Neural progenitor cell (in vitro differentiated cells): ENCODE measurements at places on chromosomes 5 and 9.

DNA sequence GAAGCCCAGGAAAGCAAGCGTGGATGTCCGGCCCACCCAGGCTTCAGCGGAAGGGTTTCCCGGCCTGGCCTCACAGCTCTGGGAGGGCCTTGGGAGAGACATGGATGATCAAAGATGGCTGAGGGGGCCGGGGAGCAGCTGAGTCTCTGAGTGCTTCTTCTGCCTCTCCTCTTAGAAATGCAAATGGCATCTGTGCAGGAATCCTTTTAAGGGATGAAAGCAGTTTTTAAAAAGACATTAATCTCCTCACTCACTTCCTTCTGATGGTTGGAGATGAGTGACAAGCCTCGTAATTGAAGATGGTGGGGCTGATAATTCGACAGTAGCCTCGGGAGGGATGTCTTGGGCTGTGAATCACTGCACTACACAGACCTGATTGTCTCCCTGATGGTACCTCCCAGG is 24.3 kb upstream of the PITX1 start:
- no peak overlapping the region for H3K4me3 ChIP-seq
- DNase-seq, result no peak
- no peaks in the 10 kb centered on the region for H3K36me3 ChIP-seq
- H3K27me3 ChIP-seq, result peaks cover 100% of the 10 kb centered on the region
- no peak overlapping the region for H3K27ac ChIP-seq

GRCh38 chr9:27365707-27366376 is 68.9 kb upstream of the EQTN start:
- no peak overlapping the region for H3K4me3 ChIP-seq
- H3K27ac ChIP-seq, result no peak overlapping the region
- H3K27me3 ChIP-seq, result no peaks in the 10 kb centered on the region
- peaks cover 39% of the 10 kb centered on the region for H3K4me1 ChIP-seq
- no peaks in the 10 kb centered on the region for H3K36me3 ChIP-seq

- no peak overlapping the region for H3K4me3 ChIP-seq
- H3K27ac ChIP-seq, result no peak overlapping the region
- peaks cover 11% of the 10 kb centered on the region for H3K27me3 ChIP-seq
- H3K36me3 ChIP-seq, result no peaks in the 10 kb centered on the region
Observed at GRCh38 chr9:92798358-92798757, 33.7 kb upstream of the BICD2 start.

GRCh38 chr9:1759009-1759408 is 256.1 kb upstream of the SMARCA2 start:
- H3K36me3 ChIP-seq, result no peaks in the 10 kb centered on the region
- no peak overlapping the region for H3K27ac ChIP-seq
- no peaks in the 10 kb centered on the region for H3K4me1 ChIP-seq
- H3K27me3 ChIP-seq, result no peaks in the 10 kb centered on the region

DNA sequence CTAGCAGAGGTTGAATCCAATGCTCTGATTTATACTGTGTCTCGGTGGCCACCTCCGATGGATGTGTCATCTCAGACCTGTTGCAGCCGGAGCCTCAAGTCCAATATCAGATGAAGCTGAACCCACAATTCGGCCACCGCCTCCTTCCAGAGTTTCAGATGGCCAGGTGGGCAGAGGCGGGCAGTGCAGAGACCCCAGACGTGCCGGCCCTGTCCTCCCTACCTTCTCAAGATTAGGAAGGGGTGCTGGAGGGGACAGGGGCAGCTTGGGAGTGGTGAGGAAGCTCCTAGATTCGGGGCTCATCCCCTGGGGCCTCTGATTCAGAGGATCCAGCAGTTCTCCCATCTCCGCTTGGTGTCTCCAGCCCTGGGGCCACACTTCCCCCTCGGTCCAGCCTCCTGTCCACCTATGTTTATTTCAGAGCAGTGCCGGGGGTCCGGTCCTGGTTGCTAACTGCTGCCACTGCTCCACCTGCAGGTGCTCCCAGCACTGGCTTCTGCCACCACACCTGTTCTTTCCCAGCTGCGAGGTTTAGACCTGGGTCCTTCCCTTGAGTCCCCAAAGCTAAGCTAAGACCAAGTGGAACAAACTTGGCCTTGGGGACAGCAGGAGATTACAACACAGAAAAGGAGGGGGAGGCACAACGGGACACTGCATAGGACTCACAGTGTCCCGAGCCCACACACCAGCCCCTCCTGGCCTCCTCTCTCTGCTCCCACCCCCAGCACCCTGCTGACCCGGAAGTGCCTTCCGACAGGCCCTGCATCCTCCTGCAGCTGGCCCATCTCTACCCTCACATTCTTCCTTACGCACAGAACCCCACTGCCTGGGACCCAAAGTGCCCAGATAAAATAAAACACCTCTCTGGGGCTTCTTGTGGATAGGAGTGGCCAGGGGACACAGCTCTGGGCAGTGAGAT is 81.6 kb downstream of the NTNG2 start:
- no peak for DNase-seq
- peaks cover 56% of the 10 kb centered on the region for H3K27me3 ChIP-seq
- no peak overlapping the region for H3K27ac ChIP-seq
- peaks cover 24% of the 10 kb centered on the region for H3K4me1 ChIP-seq
- H3K36me3 ChIP-seq, result no peaks in the 10 kb centered on the region

GRCh38 chr5:135231289-135231688 is 167.7 kb downstream of the MACROH2A1 start:
- H3K27me3 ChIP-seq, result no peaks in the 10 kb centered on the region
- no peaks in the 10 kb centered on the region for H3K36me3 ChIP-seq
- H3K4me1 ChIP-seq, result peaks cover 2% of the 10 kb centered on the region
- H3K27ac ChIP-seq, result no peak overlapping the region

DNA sequence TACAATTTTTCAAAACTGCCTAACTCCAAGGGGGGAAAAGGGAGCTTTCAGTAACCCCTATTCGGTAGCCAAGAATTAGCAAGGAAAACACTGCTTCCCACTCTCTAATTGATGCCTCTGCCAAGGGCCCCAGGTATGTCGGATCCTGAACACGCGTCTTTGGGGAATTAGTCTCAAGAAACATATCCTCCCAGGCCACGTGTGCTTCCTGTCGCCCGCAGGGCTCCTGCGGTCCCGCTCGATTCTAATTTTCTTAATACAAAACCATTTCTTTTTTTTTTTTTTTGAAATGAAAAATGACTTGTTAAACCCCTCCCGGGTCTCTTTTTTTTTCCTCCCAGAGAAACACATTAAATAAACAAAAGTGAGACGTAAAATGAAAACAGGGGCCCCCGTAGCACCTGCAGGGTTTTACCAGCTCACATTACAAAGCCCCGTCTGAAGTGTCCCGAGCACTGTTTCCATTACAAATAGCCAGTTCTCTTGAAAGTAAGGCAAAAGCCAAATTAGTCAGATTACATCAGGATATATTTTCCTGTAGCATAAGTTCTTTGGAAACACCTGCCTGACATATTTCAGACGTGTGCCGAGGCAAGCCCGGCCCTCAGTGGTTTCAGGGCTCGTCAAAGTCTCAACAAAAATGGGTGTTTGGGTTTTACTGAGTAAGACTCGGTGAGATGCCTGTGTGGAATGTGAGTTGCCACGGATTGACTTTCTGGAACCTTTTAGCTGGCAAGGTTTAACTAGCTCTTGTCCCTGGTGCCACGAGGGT is 21.5 kb downstream of the SMIM23 start:
- peaks cover 9% of the 10 kb centered on the region for H3K4me1 ChIP-seq
- peaks cover 34% of the 10 kb centered on the region for H3K27me3 ChIP-seq
- no peaks in the 10 kb centered on the region for H3K36me3 ChIP-seq
- no peak overlapping the region for H3K4me3 ChIP-seq
- H3K27ac ChIP-seq, result no peak overlapping the region

DNA sequence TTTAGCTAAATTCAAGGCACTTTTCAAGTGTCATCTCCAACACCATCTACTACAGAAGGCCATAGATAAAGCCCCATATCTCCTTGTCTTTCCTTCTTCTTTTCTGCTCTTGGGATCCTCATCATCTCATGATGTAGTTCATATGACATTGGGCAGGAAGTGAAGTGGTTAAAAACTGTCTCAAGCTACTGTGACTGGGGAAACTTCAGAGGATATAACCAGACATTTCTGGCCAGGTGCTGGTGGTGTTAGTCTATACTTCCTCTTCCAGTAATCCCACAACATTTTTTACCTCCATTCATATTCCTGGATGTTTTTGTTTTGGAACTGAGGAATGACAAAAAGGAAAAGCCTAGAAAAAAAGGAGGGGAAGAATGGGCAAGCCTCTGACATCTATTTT is 188.7 kb downstream of the LURAP1L start:
- H3K27ac ChIP-seq, result no peak overlapping the region
- no peaks in the 10 kb centered on the region for H3K27me3 ChIP-seq
- H3K36me3 ChIP-seq, result no peaks in the 10 kb centered on the region
- H3K4me1 ChIP-seq, result no peaks in the 10 kb centered on the region
- DNase-seq, result no peak

- DNase-seq, result no peak
- H3K4me1 ChIP-seq, result no peaks in the 10 kb centered on the region
- no peak overlapping the region for H3K4me3 ChIP-seq
- no peak overlapping the region for H3K27ac ChIP-seq
Observed at GRCh38 chr5:120053841-120054240, 410.3 kb upstream of the PRR16 start.

- H3K27ac ChIP-seq, result peak overlapping the region; percentile 82
- H3K4me3 ChIP-seq, result peak overlapping the region; percentile 94
- peak; percentile 90 for DNase-seq
Observed at GRCh38 chr9:111661802-111662521, 557 bp downstream of the GNG10 start.

- H3K27me3 ChIP-seq, result no peaks in the 10 kb centered on the region
- no peak overlapping the region for H3K4me3 ChIP-seq
- H3K4me1 ChIP-seq, result peaks cover 7% of the 10 kb centered on the region
- DNase-seq, result no peak
- no peaks in the 10 kb centered on the region for H3K36me3 ChIP-seq
Observed at GRCh38 chr5:54804521-54804920, 180.9 kb downstream of the ESM1 start.

DNA sequence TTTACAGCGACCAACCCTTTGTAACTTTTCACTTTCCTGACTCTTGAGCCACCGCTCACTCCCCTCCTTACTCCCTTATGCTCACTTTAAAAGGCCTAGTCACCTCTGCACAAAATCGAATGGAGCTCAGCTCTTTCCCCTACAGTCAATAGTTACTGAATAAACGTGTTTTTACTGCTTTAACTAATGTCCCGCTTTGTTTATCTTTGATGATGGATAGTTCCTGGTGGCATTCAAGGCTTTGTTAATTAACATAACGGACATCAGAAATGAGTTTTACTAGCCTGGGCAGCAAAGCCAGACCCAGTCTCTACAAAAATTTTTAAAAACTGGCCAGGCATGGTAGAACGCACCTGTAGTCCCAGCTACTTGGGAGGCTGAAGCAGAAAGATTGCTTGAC is 5.0 kb downstream of the SERINC5 start:
- no peak overlapping the region for H3K4me3 ChIP-seq
- DNase-seq, result no peak
- H3K27ac ChIP-seq, result peak overlapping the region; percentile 2
- H3K36me3 ChIP-seq, result no peaks in the 10 kb centered on the region

DNA sequence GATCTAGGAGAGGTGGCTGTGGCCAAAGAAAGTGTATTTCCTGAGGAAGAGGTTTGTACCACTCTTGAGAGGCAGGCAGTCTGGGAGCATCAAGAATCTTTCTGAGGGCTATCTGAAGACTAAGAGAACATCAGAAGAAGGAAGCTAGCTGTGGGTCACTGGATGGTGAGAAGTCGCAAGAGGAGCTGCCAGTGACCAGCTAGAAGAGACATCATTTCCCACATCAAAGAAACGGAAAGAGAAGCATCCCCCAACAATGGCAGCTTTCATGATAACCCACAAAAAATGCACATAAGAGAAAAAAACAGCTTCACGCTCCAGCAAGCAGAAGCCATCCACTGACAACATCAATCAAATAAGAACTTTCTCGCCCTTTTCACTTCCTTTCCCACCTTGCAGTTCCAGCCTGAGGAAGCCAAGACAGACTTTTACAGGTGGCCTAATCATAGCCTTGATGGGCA is 25.0 kb upstream of the CEP78 start:
- peaks cover 13% of the 10 kb centered on the region for H3K4me1 ChIP-seq
- H3K27ac ChIP-seq, result no peak overlapping the region
- H3K4me3 ChIP-seq, result no peak overlapping the region
- H3K27me3 ChIP-seq, result no peaks in the 10 kb centered on the region
- no peak for DNase-seq

DNA sequence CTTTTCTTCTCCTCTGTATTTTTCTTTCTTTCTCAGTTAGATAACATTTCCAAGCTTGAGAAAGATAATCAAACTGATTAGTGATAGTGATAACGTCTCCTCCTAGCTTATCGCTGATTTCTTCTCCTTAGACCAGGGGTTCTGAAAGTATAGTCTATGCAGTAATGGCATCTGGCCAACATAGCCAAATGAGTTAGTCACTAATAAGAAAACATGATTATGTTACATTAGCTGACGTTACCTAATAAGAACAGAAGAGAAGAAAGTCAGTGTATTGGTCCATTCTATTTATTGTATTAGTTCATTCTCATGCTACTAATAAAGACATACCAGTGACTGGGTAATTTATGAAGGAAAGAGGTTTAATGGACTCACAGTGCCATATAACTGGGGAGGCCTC is 111.2 kb downstream of the STRBP start:
- H3K36me3 ChIP-seq, result no peaks in the 10 kb centered on the region
- H3K4me1 ChIP-seq, result no peaks in the 10 kb centered on the region
- H3K27ac ChIP-seq, result no peak overlapping the region
- no peak overlapping the region for H3K4me3 ChIP-seq
- no peak for DNase-seq

GRCh38 chr5:72584466-72584865 is 77.3 kb upstream of the ZNF366 start:
- no peak overlapping the region for H3K27ac ChIP-seq
- no peaks in the 10 kb centered on the region for H3K36me3 ChIP-seq
- H3K4me3 ChIP-seq, result no peak overlapping the region
- H3K4me1 ChIP-seq, result peaks cover 10% of the 10 kb centered on the region

GRCh38 chr9:10678790-10679189 is 66.0 kb upstream of the PTPRD start:
- DNase-seq, result no peak
- H3K27ac ChIP-seq, result no peak overlapping the region
- no peak overlapping the region for H3K4me3 ChIP-seq
- no peaks in the 10 kb centered on the region for H3K36me3 ChIP-seq

DNA sequence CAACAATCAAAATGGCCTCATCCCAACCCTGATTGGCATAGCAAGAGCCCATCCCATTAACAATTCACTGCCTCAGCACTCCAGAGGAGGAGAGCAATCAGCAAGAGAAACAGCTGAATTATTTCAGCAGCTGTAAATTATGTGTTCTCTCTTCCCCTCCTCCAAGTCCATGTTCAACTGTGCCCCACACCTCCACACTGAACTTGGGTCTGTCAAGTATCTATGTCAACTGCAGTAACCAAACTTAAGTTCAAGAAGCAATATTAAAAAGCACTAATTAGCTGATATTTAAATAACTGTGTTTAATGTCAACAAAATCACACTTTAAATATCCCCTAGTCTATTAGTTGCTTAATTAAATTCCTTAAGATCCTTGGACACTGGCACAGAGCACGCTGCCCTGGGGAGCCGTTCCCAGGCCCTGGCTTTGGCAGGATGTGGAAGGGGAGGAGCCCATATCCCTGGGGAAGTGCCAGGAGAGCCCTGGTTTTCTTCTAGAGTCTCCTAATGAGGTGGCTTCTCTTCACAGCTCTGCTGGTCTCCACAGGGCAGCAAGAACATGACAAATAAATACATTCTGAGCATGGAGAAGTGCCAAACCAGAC is 50.6 kb downstream of the SIL1 start:
- H3K27ac ChIP-seq, result no peak overlapping the region
- peaks cover 8% of the 10 kb centered on the region for H3K4me1 ChIP-seq
- no peak for DNase-seq
- H3K4me3 ChIP-seq, result no peak overlapping the region
- H3K36me3 ChIP-seq, result no peaks in the 10 kb centered on the region
- H3K27me3 ChIP-seq, result no peaks in the 10 kb centered on the region

GRCh38 chr5:55308254-55308836 is 556 bp downstream of the MTREX start:
- H3K27me3 ChIP-seq, result no peaks in the 10 kb centered on the region
- peak overlapping the region; percentile 91 for H3K27ac ChIP-seq
- no peak for DNase-seq
- peak overlapping the region; percentile 69 for H3K4me3 ChIP-seq
